GM23248 (cell line): ENCODE measurements at places on chromosomes 13 and 19. TPM values are rescaled to one million over a fixed set of nuclear protein-coding genes. Genes with fewer than 3 reads are reported as not detected.
A peak's percentile ranks its signal among the peaks of the same experiment; 100 is the strongest.

DNA sequence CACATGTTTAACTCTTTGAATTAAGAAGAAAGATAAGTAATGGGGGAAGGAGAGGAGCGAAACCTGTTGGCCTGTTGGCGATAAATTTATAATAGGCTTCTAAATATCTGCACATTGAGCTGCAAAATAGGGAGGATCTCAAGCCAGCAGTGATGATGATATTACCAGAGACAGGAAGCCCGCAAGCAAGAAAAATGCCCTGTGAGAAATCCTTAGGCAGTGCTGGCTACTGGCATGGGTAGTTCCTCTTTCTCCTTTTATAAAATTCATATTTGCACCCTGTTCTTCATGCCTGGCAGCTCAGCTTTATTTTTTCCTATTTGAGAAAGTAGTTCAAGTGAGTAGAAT, 858 bp upstream of the USP12 start:
- peak; percentile 78 for DNase-seq
- peak overlapping the region; percentile 88 for H3K27ac ChIP-seq
- peak overlapping the region; percentile 92 for H3K4me3 ChIP-seq
- no peaks in the 10 kb centered on the region for H3K36me3 ChIP-seq
- no peaks in the 10 kb centered on the region for H3K27me3 ChIP-seq
- H3K4me1 ChIP-seq: peaks cover 29% of the 10 kb centered on the region

GRCh38 chr13:93248627-93249047, 22.0 kb downstream of the GPC6 start:
- no peak for DNase-seq
- H3K27me3 ChIP-seq: no peaks in the 10 kb centered on the region
- H3K4me3 ChIP-seq: no peak overlapping the region
- peaks cover 24% of the 10 kb centered on the region for H3K4me1 ChIP-seq
- no peaks in the 10 kb centered on the region for H3K36me3 ChIP-seq

- H3K27ac ChIP-seq: no peak overlapping the region
- no peak for DNase-seq
- H3K4me3 ChIP-seq: no peak overlapping the region
Measured at GRCh38 chr19:5153601-5154128, 184.8 kb downstream of the KDM4B start.

DNA sequence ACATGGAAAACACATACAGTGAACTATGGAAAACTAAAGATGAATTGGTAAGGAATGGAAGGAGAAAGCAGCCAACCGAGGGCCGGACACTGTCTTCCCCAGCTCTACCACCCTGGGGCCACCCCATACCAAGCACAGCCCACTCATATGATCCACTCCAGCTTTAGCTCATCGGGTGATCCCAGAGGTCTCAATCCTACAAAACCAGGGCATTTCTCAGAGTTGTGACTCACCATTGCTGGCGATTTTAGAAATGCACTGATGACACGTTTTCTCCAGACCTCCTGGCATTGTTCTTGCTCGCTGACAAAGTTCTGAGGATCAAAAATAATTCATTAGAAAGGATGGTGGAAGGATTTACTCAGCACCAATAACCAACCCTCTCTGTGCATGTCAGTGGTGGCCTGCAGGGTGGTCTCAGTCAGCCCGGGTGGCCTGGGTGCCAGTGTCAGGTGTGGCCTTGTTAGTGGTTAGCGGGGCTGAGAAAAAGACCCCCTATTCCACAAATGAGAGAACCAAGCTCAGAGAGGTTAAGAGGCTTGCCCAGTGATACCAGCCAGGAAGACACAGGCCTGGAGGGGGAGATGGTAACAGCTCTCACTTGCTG, 6.6 kb downstream of the TMEM272 start:
- no peak overlapping the region for H3K27ac ChIP-seq
- H3K27me3 ChIP-seq: peaks cover 21% of the 10 kb centered on the region
- no peak overlapping the region for H3K4me3 ChIP-seq
- peaks cover 9% of the 10 kb centered on the region for H3K4me1 ChIP-seq
- no peaks in the 10 kb centered on the region for H3K36me3 ChIP-seq

GRCh38 chr19:24040621-24041020, 46.4 kb upstream of the ZNF254 start:
- no peak for DNase-seq
- H3K4me1 ChIP-seq: 0 out of 2 replicates have a peak, but pooled peaks cover 2% of the 10 kb centered on the region
- no peak overlapping the region for H3K4me3 ChIP-seq
- H3K36me3 ChIP-seq: 0 out of 2 replicates have a peak, but pooled peaks cover 15% of the 10 kb centered on the region

- no peaks in the 10 kb centered on the region for H3K4me1 ChIP-seq
- H3K4me3 ChIP-seq: no peak overlapping the region
- no peak for DNase-seq
- no peaks in the 10 kb centered on the region for H3K36me3 ChIP-seq
Measured at GRCh38 chr13:107977071-107977574, 238.2 kb downstream of the LIG4 start.

DNA sequence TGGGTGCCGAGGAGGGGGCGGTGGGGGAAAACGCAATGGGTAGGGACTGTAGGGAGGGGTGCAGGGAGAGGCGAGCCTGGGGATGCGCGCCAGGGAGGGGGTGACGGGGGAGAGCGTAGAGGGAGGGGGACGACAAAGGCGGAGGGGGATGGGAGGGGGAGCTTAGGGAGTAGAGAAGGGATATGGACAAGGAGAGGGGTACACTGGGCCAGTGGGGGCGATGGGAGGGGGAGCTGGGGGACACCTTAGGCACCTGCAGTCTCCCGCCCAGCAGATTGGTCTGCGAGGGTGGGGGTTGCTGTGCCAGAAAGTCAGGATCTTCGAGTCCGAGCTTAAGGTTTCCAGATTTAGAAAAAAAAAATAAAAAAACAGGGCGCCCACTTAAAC, 15.7 kb downstream of the CCDC124 start:
- H3K4me1 ChIP-seq: peaks cover 3% of the 10 kb centered on the region; the same call in 1 of the 2 replicates
- peak overlapping the region; percentile 67 for H3K4me3 ChIP-seq
- no peak overlapping the region for H3K27ac ChIP-seq
- H3K36me3 ChIP-seq: no peaks in the 10 kb centered on the region

- no peaks in the 10 kb centered on the region for H3K27me3 ChIP-seq
- DNase-seq: peak; percentile 74
- no peak overlapping the region for H3K27ac ChIP-seq
Measured at GRCh38 chr13:39612023-39612637, 9.1 kb upstream of the LHFPL6 start.

- H3K4me3 ChIP-seq: peak overlapping the region; percentile 42
- no peaks in the 10 kb centered on the region for H3K27me3 ChIP-seq
- H3K4me1 ChIP-seq: no peaks in the 10 kb centered on the region
- H3K27ac ChIP-seq: no peak overlapping the region
- peaks cover 18% of the 10 kb centered on the region; the same call in 1 of the 2 replicates for H3K36me3 ChIP-seq
Measured at GRCh38 chr19:49801966-49802661, 11.0 kb downstream of the FUZ start.

DNA sequence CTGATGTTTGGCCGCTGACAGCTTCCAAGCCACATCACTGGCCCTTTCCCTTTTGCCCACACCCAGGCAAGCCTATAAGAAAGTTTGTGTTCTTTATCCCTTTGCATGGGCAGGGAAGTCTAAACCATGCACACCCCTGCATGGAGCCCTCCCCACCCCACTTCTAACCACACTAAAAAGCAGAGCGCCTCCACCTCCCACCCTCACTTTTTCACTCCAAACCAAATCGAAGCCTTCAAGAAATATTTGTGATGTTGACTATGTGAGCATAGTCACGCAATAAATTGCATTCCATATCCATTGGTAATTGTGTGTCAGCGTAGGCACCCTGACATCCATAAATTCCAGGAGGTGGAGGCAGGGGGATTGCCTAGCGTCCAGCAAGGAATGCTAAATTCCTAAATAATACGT, 104.4 kb upstream of the LSM14A start:
- no peak overlapping the region for H3K4me3 ChIP-seq
- no peaks in the 10 kb centered on the region for H3K36me3 ChIP-seq
- peaks cover 6% of the 10 kb centered on the region; the same call in 1 of the 2 replicates for H3K4me1 ChIP-seq
- DNase-seq: peak; percentile 53
- peaks cover 11% of the 10 kb centered on the region; the same call in 1 of the 2 replicates for H3K27me3 ChIP-seq

DNA sequence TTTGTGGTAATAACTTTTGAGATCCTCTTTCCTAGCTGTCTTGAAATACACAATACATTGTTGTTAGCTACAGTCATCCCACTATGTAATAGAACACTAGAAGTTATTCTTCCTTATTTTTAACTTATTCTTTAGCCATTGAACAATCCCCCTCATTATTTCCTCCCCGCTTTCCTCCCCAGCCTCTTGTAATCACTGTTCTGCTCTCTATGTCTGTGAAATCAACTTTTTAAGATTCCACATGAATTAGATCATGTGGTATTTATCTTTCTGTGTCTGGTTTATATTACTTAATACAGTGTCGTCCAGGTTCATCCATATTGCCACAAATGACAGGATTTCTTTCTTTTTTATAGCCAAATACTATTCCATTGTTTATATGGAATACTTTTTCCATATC, 72.9 kb downstream of the SLC10A2 start:
- H3K36me3 ChIP-seq: no peaks in the 10 kb centered on the region
- H3K27me3 ChIP-seq: no peaks in the 10 kb centered on the region
- no peak overlapping the region for H3K4me3 ChIP-seq
- DNase-seq: no peak
- H3K27ac ChIP-seq: no peak overlapping the region

DNA sequence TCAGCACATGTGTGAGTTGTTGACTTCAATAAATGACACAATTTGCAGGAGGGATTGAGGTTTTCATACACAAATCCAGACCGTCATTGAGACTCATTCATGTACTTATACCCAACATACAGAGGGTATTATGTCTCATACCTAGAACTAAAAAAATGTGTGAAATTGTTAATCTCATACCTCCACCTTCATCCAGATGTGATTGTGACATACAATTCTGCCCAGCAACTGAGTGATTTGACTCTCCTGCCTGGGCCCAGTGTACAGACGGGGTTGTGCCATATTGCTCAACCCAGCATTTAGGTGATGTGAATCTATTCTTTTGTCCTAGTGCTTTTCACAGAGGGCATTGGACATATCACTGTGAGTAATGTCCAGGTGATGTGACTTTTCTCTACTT, 12.6 kb upstream of the ZNF681 start:
- H3K27me3 ChIP-seq: no peaks in the 10 kb centered on the region
- H3K36me3 ChIP-seq: no peaks in the 10 kb centered on the region
- DNase-seq: no peak
- H3K27ac ChIP-seq: no peak overlapping the region
- H3K4me1 ChIP-seq: no peaks in the 10 kb centered on the region

DNA sequence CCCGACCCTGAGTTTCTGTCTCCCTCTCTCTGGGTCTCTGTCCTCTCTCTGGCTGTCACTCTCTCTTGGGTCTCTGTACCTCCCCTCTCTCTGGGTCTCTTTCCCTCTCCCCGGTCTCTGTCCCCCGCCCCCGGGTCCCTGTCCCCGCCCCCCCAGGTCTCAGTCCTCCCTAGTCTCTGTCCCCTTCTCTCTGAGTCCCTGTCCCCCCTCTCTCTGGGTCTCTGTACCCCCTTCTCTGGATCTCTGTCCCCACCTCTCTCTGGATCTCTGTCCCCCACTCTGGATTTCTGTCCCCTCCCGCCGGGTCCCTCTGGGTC, 2.3 kb upstream of the FTL start:
- DNase-seq: no peak
- H3K27me3 ChIP-seq: no peaks in the 10 kb centered on the region
- H3K36me3 ChIP-seq: peaks cover 16% of the 10 kb centered on the region; the same call in 1 of the 2 replicates
- H3K4me1 ChIP-seq: peaks cover 28% of the 10 kb centered on the region

- no peak overlapping the region for H3K27ac ChIP-seq
- peak; percentile 55 for DNase-seq
- H3K4me3 ChIP-seq: no peak overlapping the region
- H3K4me1 ChIP-seq: peaks cover 31% of the 10 kb centered on the region
Measured at GRCh38 chr13:107881362-107881761, 334.0 kb downstream of the LIG4 start.

DNA sequence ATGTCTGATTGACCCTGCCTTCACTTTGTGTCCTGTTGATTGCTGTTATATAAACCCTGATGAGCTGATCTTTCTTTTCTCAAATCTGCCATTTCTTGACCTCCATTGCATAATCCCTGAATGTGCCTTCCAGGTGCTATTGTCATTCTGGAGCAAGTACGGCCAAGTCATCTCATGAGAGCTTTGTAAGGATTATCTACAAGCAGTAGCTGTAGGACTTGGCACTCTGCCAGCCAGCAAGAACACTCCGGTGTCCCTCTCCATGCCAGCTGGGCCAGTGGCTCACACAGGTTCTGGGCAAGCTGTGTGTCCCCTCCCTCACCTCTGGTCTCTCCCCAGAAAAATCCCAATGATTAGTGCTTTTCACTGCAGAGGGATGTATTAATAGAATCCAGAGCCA, 348.1 kb downstream of the FOXO1 start:
- H3K4me3 ChIP-seq: no peak overlapping the region
- no peaks in the 10 kb centered on the region for H3K36me3 ChIP-seq
- H3K4me1 ChIP-seq: no peaks in the 10 kb centered on the region
- DNase-seq: peak; percentile 15
- no peaks in the 10 kb centered on the region for H3K27me3 ChIP-seq
- H3K27ac ChIP-seq: no peak overlapping the region

DNA sequence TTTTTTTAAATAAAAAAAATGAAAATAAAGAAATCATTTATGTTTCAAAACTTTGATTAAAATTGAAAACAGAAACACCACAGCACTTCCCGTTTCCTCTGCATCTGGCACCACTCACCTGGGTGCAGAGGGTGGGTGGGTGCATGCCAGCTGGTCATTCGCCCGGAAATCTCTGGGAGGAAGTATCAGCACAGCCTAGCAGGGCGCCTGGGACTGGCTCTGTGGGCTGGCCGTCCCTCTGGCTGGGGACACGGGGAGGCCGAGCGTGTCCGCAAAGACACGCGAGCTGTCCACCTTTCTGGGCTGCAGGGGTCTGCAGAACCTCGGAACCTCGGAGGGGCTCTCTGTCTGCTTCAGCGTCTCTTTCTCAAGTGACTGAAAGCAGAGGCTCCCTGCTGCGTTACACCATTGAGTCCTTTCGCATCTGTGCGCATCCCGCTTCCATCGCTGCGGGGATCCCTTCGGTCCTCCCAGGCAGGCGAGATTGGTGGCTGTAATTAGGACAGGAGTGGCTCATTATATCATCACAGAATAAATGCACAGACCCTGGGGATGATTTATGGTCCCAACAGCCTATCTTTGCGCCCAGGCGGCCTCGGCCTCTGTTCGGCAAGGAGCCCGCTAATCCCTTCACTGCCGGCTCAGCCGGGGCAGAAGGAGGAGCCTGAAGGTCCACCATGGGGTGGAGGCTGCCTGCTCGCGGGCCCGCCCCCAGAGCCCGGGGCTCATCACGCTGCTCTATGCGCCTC, 17.2 kb downstream of the CRTC1 start:
- H3K36me3 ChIP-seq: no peaks in the 10 kb centered on the region
- H3K27ac ChIP-seq: peak overlapping the region; percentile 49
- H3K4me3 ChIP-seq: peak overlapping the region; percentile 70
- peaks cover 6% of the 10 kb centered on the region; the same call in 1 of the 2 replicates for H3K4me1 ChIP-seq
- H3K27me3 ChIP-seq: no peaks in the 10 kb centered on the region

- no peaks in the 10 kb centered on the region for H3K4me1 ChIP-seq
- no peaks in the 10 kb centered on the region; the same call in 1 of the 2 replicates for H3K27me3 ChIP-seq
Measured at GRCh38 chr13:25923217-25924085, 128.4 kb downstream of the SHISA2 start.

GRCh38 chr13:48505597-48506091, 27.2 kb downstream of the RCBTB2 start:
- no peak overlapping the region for H3K27ac ChIP-seq
- H3K27me3 ChIP-seq: no peaks in the 10 kb centered on the region
- DNase-seq: peak; percentile 19
- H3K4me1 ChIP-seq: peaks cover 5% of the 10 kb centered on the region
- H3K36me3 ChIP-seq: no peaks in the 10 kb centered on the region

Gene FSD1
- total RNA-seq: 5.8 and 16.2 TPM in 2 replicates

Gene ZNF429
- 5.1 and 6.1 TPM in 2 replicates for total RNA-seq

Gene ANGPTL4
- 11.4 and 13.1 TPM in 2 replicates for total RNA-seq

Gene PET100
- total RNA-seq: 7.6 and 13.5 TPM in 2 replicates

Gene SLITRK1
- total RNA-seq: not detected in 2 replicates

Gene CYP4F2
- not detected in 2 replicates for total RNA-seq

Gene CILP2
- total RNA-seq: 0.11 and 0.25 TPM in 2 replicates

Gene ZNF383
- 3.4 and 5.5 TPM in 2 replicates for total RNA-seq

Gene CGB5
- total RNA-seq: not detected in 2 replicates

Gene NCR1
- total RNA-seq: not detected in 2 replicates

Gene ATCAY
- not detected in 2 replicates for total RNA-seq
